ENCODE measurements at places on chromosomes 1 and 21.

- DNase-seq, result no peak
Observed at GRCh38 chr1:229047840-229048620, 222.9 kb upstream of the RAB4A start.

DNA sequence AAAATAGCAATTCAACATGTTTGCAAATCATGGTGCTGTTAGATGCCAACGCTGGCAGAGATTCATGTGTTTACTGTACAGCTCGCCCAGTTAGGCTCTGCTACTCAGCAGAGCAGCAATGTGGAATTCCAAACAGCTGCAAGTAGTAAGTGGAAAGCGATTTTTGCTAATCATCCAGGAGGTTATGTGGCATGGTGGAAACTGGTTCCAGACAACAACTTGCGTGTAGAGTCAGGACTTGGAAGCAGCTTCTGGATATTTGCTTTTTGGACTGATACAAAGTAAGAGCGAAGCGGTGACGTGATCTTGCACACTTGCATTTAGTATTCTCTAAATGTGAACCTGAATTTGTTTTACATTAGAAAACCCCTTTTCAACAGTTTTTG lies 27.1 kb upstream of the HHAT start:
- DNase-seq, result no peak

GRCh38 chr1:5650283-5651026 lies 341.8 kb downstream of the NPHP4 start:
- no peak for DNase-seq

DNA sequence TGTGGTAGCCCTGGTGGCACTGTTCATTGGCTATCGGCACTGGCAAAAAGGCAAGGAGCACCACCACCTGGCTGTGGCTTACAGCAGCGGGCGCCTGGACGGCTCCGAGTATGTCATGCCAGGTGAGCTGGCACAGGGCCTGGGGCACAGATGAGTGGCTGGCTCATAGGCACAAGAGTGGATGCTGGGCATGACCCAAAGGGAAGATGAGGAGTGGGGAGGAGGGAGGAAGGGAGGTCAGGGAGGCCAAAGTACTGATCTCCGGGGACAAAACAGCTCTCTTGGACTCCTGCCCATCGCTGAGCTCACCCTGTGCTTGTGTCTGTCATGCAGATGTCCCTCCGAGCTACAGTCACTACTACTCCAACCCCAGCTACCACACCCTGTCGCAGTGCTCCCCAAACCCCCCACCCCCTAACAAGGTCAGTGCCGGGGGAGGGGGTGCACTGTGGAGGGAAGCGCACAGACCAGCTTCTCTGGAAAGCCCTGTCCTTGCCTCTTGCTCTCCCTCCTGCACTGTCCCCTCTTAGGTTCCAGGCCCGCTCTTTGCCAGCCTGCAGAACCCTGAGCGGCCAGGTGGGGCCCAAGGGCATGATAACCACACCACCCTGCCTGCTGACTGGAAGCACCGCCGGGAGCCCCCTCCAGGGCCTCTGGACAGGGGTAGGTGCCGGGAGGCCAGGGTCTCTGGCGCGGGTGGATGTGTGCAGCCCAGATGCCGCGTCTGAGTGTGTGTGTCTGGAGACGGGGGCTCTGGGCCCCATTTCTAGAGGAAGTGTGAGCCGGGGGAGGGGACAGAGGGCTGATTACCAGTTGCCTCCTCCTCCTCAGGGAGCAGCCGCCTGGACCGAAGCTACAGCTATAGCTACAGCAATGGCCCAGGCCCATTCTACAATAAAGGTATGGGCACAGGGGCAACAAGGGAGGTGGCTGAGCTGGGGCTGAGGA lies 7.3 kb upstream of the LRRC71 start:
- DNase-seq, result no peak
